ENCODE measurements at places on chromosomes 6 and 20. TPM values are rescaled to one million over a fixed set of nuclear protein-coding genes. Genes with fewer than 3 reads are reported as not detected.

BMP7 gene
- total RNA-seq: not detected

SIRPB2 gene
- not detected for total RNA-seq

CYP39A1 gene
- 0.22 TPM for total RNA-seq

RALY gene
- total RNA-seq: 77.9 TPM

BMP2 gene
- 0.79 TPM for total RNA-seq

FNDC1 gene
- total RNA-seq: 29.4 TPM

GLP1R gene
- not detected for total RNA-seq

BPIFB3 gene
- total RNA-seq: not detected

CRIP3 gene
- total RNA-seq: not detected

PNPLA1 gene
- total RNA-seq: not detected

HNF4A gene
- not detected for total RNA-seq

Data from placental epithelial cell (primary cell).